Iris pigment epithelial cell (primary cell): ENCODE measurements at places on chromosomes 12 and 14.

GRCh38 chr12:106585521-106586277 lies 2.9 kb downstream of the RFX4 start:
- DNase-seq: no peak

- no peak for DNase-seq
Measured at GRCh38 chr14:24297190-24297964, 2.2 kb downstream of the DHRS1 start.

- no peak for DNase-seq
Measured at GRCh38 chr14:101072070-101072469, 168.5 kb upstream of the RTL1 start.

GRCh38 chr12:132908145-132909029 lies 21.0 kb upstream of the CHFR start:
- DNase-seq: peak; percentile 99

DNA sequence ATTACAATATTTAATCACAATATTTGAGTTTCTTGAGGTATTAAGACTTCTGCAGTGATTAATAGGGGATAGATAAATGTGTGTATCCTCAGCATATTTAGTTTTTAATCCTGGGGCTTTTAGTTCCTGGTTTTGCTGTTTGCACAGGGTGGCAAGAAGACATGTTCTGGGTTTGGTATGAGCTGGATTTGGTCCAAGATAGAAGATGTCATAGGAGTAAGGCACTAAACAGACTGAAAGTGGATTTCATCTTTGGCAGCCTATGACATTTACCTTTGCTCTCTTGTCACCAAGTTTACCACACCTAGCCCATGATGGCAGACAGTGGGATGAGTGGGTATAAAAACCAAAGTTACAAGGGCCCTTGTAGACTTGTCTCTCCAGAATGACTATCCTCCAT lies 168.2 kb downstream of the LRRK2 start:
- no peak for DNase-seq

- no peak for DNase-seq
Measured at GRCh38 chr14:72262771-72263170, 330.5 kb downstream of the RGS6 start.

- DNase-seq: no peak
Measured at GRCh38 chr12:87883806-87884205, 145.4 kb downstream of the C12orf50 start.

DNA sequence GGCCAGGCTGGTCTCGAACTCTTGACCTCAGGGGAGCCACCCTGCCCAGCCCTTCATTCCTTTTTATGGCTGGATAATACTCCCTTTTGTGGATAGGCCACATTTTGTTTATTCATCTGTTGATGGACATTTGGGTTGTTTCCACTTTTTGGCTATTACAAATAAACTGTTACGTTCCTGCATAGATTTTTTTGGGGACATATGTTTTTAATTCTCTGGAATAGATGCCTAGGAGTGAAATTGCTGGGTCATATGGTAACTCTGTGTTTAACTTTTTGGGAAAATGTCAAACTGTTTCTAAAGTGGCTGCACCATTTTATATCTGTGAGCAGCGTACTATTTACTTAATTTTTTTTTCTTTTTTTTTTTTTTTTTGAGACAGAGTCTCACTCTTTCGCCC lies 9.8 kb downstream of the KMT5A start:
- DNase-seq: no peak
